ENCODE measurements at places on chromosomes 1 and 21. TPM values are rescaled to one million over a fixed set of nuclear protein-coding genes. Genes with fewer than 3 reads are reported as not detected.
A peak's percentile ranks its signal among the peaks of the same experiment; 100 is the strongest.

GRCh38 chr1:26582053-26582835 lies 52.7 kb downstream of the RPS6KA1 start:
- no peaks in the 10 kb centered on the region for H3K27me3 ChIP-seq
- H3K4me1 ChIP-seq, result no peaks in the 10 kb centered on the region
- H3K36me3 ChIP-seq, result no peaks in the 10 kb centered on the region
- H3K4me3 ChIP-seq, result no peak overlapping the region
- no peak for DNase-seq

- no peaks in the 10 kb centered on the region for H3K27me3 ChIP-seq
- no peak overlapping the region for H3K4me3 ChIP-seq
- no peaks in the 10 kb centered on the region for H3K36me3 ChIP-seq
- no peak for DNase-seq
- no peak overlapping the region for H3K27ac ChIP-seq
Observed at GRCh38 chr1:54904476-54905048, 17.6 kb upstream of the DHCR24 start.

- no peaks in the 10 kb centered on the region for H3K27me3 ChIP-seq
- no peaks in the 10 kb centered on the region for H3K36me3 ChIP-seq
- no peak for DNase-seq
- H3K27ac ChIP-seq, result no peak overlapping the region
- H3K4me3 ChIP-seq, result no peak overlapping the region
Observed at GRCh38 chr1:168031198-168031597, 94.3 kb upstream of the MPC2 start.

DNA sequence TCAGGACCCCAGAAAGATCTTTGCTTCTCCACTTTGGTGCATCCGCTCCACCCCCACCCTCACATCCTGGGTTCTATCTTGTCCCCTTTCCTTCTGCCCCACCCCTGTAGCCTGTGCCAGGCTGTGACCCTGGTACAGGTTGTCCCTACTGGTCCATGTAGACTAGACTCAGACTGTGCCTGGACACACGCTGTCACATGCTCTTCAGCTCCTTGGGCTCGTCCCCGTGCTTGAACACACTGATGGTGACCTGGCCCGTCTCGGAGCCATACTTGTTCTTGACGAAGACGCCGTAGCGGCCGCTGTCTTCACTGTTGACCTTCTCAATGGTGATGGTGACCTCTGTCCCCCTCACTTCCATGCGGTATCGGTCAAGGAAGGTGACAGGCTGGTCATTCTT lies 54.8 kb downstream of the MYOM3 start:
- no peaks in the 10 kb centered on the region for H3K27me3 ChIP-seq
- no peak overlapping the region for H3K4me3 ChIP-seq
- no peaks in the 10 kb centered on the region for H3K36me3 ChIP-seq
- peaks cover 9% of the 10 kb centered on the region for H3K4me1 ChIP-seq
- no peak overlapping the region for H3K27ac ChIP-seq

- DNase-seq, result peak; percentile 80
- no peaks in the 10 kb centered on the region for H3K36me3 ChIP-seq
- H3K4me3 ChIP-seq, result no peak overlapping the region
- H3K4me1 ChIP-seq, result peaks cover 8% of the 10 kb centered on the region
- no peak overlapping the region for H3K27ac ChIP-seq
- peaks cover 7% of the 10 kb centered on the region for H3K27me3 ChIP-seq
Observed at GRCh38 chr1:166888373-166889111, 12.5 kb upstream of the TADA1 start.

Gene ALPL
- 4.4 TPM for total RNA-seq

Gene BRDT
- not detected for total RNA-seq

DNA sequence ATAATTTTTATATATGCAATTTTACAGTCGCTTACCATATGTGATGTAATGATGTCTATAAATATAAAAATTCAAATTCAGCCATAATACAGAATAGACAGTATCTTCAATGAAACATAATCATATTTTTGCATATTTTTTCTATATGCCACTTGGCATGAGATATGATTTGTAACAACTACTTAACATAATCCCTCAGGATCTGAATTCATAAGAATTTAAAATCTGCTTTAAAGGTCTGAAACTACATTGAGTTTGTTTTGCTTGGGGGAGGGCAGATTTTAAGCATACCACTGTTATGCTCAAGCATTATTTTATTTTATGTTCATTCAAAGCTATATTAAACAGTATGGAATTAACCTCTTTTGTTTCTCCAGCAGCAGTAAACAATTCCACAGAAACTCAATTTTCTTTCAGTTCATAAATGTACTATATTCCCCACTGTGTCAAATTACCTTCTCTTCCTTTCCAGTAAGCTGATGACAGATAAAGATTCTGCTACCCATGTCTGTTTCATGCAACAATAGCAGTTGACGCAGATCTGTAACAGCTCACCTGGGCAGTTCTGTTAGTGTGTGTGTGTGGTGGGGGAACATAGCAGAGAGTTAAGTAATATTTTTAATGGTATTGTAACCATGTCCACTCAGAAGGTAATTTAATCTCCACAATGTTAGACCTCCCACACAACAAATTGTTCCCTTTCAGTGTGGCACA lies 224.8 kb downstream of the NTNG1 start:
- no peak overlapping the region for H3K4me3 ChIP-seq
- H3K27me3 ChIP-seq, result no peaks in the 10 kb centered on the region
- H3K36me3 ChIP-seq, result no peaks in the 10 kb centered on the region
- no peak overlapping the region for H3K27ac ChIP-seq

Gene HSD3B1
- total RNA-seq, result not detected

DNA sequence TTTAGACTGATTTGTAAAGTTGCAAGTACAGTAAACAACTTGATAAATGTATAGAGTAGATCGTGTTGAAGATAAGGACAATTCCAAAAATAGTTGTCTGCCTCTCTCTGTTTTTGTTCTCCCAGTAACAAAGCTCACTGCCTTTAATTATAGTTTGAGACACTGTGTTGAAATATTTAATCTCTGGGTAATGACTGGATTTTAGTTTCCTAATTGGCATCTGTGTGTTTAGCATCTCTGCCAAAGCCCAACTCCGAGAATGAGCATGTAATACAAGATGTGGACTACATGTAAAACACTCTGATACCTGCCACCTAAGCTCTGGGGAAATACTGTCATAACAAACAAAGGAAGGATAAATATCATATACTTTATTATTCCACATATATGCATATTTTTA lies 27.7 kb upstream of the SDE2 start:
- H3K4me3 ChIP-seq, result no peak overlapping the region
- no peaks in the 10 kb centered on the region for H3K27me3 ChIP-seq
- H3K36me3 ChIP-seq, result no peaks in the 10 kb centered on the region
- no peak overlapping the region for H3K27ac ChIP-seq
- no peak for DNase-seq
- no peaks in the 10 kb centered on the region for H3K4me1 ChIP-seq

Gene C4BPA
- total RNA-seq, result 0.52 TPM

DNA sequence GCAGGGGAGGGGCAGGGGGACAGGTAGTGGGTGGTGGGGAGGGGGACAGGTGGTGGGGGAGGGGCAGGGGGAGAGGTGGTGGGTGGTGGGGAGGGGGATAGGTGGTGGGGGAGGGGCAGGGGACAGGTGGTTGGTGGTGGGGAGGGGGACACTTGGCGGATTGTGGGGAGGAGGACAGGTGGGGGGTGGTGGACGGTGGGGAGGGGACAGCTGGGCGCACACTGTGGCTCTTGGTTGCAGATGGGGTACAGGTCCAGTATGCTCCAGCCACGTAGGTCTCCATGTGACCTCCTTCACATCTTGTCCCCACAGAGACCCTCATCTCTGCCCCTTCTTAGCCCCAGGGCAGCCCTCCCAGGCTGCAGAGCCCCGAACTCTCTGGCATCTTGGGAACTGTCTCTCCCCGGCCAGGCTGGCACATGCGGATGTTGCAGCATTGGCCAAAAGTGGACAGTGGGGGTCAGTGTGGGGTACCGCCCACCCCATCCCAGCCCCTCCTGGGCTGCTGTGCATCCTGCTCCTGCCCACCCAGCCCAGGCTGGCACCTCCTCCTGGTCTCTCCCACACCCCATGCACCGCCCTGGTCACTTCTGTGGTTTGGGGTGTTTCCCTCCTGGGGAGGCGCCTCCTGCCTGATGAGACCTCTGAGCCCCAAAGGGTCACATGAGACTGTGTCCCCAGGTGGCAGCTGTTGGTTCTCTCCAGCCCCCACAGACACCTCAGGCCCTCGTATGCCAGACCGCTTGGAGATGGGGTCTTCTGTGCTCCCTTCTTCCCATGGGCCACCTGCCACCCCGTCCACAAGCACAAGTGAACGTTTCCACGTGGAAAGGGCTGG lies 7.6 kb upstream of the SLC19A1 start:
- no peaks in the 10 kb centered on the region for H3K27me3 ChIP-seq
- H3K4me3 ChIP-seq, result no peak overlapping the region
- DNase-seq, result no peak
- no peaks in the 10 kb centered on the region for H3K36me3 ChIP-seq

Gene LPAR3
- total RNA-seq, result not detected

DNA sequence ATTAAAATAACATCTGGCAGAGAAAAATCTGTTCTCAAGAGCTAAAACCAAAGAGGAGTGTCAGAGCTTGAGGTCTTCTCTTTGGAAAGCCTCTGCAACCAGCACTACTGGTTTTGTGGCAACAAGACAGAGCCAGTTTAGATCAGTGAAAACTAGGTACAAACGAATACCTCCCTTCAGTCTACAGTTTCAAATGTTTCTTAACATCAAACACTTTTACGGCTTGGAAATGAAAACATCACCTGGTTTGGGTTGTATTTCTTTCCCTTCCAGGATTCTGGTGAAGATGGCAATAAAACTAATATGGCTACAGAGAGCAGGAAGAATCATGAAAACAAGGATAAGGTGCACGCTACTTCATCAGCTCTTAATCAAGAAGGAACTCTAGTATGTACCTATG lies 339.4 kb upstream of the ESRRG start:
- H3K27ac ChIP-seq, result no peak overlapping the region
- no peak for DNase-seq
- H3K4me1 ChIP-seq, result peaks cover 4% of the 10 kb centered on the region
- no peaks in the 10 kb centered on the region for H3K36me3 ChIP-seq

Gene LCA5L
- total RNA-seq, result 1.9 TPM

All from esophagus muscularis mucosa (tissue), 4 donors.